ENCODE measurements at places on chromosomes 5 and 9.

DNA sequence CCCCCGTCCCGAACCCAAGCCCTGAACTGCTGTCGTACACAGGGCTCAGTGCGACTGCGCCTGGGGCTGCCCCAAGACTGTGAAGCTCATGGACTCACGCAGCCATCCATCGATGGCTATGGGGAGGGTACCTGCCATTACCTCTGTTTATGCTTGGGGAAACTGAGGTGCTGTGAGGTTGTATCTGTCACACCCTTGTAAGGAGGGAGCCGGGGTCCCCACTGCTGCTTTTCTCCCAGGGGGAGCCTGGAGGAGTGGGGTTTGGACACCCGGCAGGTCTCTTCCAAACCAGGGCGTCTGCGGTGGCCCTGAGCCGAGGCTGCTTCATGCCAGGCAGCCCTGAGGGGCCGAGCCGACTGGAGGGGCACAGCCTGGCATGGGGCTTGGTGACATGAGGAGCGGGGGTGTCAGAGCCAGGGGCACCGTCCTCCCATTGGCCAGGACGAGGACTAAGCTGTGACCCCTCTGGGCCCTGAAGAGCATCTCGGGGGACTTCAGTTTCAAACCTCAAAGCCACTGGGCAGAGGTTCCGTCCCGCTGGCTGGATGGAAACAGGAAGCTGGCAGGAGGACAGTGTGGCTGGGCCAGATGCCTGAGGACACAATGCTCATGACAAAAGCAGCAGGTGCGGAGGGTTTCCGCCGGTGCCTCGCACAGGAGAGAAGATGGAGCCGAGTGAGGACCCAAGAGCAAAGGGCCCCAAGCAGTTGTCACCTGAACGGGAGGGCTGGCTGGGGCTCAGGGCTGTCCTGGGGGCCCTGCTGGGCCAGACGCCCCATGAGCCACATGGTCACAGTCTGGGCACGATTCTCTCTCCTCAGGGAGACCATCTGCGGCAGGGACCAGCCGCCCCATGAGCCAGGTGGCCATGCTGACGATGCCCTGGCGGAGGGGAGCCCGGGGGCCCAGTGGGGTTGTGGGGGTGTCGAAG lies 54.4 kb upstream of the EXOC3 start:
- no peak for ATAC-seq

GRCh38 chr5:143946837-143947236 lies 134.9 kb downstream of the HMHB1 start:
- no peak for ATAC-seq

DNA sequence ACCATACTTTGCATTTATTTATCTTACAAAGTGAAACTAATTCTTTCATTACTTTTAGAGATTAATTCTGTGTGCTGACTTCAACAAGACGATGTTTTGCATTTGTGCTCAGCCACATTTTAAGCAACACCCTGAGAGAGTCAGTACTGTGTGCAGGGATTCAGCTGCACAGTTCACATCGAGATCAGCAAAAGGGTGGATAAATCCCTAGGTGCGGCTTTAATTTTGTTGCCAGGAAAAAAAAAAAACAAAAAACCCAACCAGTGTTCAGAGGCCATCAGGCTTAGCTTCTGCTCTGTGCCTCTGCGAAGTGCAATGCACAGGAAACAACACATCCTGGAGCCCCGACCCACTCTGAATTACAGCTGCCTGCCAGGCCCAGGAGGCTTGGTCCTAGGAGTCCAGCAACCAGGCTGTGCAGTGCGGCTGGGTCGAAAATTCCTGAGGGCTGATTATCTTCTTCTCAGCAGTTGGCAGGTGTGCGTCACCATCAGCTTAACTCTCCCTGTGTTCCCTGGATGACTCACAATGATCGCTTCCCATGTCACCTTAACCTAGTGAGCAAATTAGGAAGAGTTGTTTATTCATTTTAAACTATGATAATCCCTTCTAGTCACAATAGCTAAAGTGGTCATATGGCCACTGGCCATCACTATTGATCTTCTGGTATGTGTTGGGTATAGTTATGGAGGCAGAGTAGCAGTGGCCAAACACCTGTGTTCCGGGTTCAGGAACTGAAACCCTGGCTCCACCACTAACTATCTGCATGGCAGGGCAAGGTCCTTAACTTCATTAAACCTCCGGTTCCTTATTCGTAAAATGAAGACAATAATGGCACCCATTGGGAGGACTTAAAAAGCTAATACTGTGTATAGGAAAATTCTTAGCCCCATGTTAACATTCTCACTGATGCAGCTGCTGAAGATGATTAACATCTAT lies 31.2 kb upstream of the NDUFB6 start:
- peak; percentile 98 for ATAC-seq

GRCh38 chr9:127455324-127455992 lies 4.1 kb downstream of the LRSAM1 start:
- no peak for ATAC-seq

- ATAC-seq: no peak
Measured at GRCh38 chr9:87255431-87256155, 242.1 kb upstream of the DAPK1 start.

DNA sequence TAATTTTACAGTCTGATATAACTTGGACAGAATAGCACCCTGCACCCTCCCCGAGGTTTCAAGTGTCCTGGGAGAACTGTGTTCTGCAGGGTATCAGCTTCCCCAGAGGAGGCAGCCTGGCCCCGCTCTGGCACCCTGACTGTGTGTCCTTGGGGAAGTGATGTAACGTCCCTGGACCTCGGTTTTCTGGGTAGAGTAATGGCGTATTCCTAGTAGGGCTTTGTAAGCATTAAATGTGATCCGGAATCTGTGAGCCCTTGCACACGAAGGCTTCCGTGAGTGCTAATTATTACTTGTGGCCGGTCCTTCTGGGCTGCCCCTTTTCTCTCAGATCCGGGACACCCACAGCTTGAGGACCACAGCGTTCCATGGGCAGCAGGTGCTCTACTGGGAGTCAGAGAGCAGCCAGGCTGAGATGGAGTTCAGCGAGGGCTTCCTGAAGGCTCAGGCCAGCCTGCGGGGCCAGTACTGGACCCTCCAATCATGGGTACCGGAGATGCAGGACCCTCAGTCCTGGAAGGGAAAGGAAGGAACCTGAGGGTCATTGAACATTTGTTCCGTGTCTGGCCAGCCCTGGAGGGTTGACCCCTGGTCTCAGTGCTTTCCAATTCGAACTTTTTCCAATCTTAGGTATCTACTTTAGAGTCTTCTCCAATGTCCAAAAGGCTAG lies 1.0 kb upstream of the CACFD1 start:
- no peak for ATAC-seq

DNA sequence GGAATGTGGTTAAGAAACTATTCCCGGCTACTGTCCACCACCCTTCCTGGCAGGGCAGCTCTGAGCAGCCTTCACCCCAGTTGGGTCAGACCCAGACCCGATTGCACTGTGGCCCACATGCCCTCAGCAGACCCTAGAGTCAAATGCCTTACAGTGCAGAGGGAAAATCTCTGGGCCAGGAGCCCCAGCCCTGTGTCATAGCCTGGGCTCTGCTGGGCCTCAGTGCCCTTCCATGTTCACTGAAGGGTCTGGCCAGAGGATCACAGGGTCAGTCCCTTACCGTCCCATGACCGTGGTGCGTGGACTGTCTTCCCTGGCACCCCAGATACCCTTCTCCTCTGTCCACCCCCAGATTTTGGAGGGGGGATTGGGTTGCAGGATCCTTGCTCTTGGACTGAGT lies 73.5 kb upstream of the COL5A1 start:
- ATAC-seq: no peak

- no peak for ATAC-seq
Measured at GRCh38 chr5:74576941-74577456, 63.5 kb downstream of the ENC1 start.

DNA sequence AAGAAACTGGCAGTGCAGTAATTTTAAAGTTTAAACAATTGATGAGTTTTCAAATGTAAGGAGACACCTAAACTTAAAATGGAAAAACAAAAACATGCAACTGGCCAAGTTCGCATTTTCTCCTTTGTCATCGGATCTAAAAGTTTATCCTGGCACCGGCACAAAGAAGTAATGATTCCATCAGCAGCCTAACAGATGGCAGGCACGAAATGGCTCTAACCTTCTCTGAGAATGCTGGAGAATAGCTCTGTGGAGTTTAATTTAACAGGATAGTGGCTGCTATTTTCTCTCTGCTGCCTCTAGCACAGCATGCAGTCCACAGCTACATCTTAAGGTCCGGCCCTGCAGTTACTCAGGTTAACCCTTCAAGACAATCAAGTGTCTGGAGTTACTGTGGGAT lies 82.2 kb downstream of the PRELID2 start:
- ATAC-seq: no peak

DNA sequence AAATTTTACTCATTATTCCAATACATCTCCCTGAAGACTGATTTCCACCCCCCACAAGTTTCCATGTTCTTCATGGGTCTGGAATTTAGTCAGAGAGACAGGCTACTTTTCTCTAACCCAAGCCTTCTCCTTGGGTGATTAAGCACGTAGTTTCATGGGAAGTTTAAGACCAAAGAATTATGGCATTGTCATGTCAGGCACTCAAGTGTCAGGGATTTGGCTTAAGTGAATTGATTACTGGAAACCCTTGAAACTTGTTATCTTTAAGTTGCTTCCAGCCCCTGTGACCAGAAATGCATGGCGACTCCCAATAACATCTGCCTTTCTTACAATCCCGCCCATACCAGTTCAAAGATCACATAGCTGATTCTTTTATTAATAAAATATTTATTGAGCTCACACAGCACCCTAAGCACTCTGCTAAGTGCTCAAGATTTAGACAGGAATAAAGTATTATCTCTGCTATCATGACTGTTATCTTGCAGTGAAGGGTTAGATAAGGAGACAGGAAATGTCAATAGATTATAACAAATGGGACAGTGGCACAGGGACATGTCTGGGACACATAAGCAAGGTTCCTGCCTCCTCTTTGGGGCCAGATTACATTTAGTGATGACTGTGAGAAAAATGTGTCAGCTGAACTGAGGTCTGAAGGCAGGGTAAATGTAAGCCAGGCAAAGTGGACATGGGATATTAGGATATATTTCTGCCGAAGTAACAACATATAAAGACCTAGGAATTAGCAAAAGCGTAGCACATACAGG lies 241.2 kb upstream of the TNC start:
- no peak for ATAC-seq

- peak; percentile 1 for ATAC-seq
Measured at GRCh38 chr9:128818839-128819715, 777 bp downstream of the ENDOG start.

Measured in esophagus mucosa (tissue), 1 donor.